ENCODE measurements at places on chromosomes 4 and X. TPM values are rescaled to one million over a fixed set of nuclear protein-coding genes. Genes with fewer than 3 reads are reported as not detected.
A peak's percentile ranks its signal among the peaks of the same experiment; 100 is the strongest.

DNA sequence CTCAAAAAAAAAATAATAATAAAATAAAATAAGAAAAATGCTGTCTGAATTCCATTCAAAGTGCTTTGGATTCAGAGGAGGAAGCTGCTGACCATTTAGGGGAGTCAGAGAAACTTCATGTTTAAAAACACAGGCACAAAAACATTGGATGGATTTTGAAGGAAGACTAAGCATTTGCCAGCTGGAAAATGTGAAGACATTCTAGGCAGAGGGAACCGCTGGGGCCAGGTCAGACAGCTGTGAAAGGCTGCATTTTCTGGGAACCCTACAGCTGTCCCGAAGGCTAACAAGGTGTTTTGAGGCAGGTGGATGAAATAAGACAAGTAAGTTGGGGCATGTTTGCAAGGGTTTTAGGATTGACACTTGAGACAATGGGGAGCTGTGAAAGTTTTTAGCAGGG is 38.6 kb downstream of the ING2 start:
- no peaks in the 10 kb centered on the region for H3K27me3 ChIP-seq
- H3K4me3 ChIP-seq, result no peak overlapping the region
- H3K4me1 ChIP-seq, result peaks cover 3% of the 10 kb centered on the region

GRCh38 chrX:20441123-20441522 is 174.4 kb upstream of the RPS6KA3 start:
- H3K4me1 ChIP-seq, result no peaks in the 10 kb centered on the region
- no peaks in the 10 kb centered on the region for H3K36me3 ChIP-seq
- H3K27me3 ChIP-seq, result no peaks in the 10 kb centered on the region
- H3K4me3 ChIP-seq, result no peak overlapping the region
- no peak overlapping the region for H3K27ac ChIP-seq

DNA sequence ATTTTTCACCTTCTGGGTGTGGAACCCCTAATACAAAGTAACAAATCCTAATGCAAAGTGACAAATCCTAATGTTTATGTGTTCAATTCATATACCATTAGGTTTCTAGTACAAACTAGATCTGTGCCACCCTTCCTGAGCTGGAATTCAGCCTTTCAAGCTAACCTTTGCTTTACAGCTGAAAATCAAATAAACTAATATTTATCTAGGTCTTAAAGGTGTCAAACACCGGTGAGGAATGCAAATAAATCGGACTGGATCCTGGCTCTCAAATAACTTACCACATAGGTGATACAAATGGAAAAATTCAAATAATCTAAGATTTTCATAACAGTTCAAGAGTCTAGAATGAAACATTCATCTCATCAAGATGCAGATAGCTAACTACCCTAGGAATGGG is 11.6 kb downstream of the IRF2 start:
- H3K36me3 ChIP-seq, result no peaks in the 10 kb centered on the region
- DNase-seq, result no peak
- H3K27ac ChIP-seq, result no peak overlapping the region
- H3K27me3 ChIP-seq, result no peaks in the 10 kb centered on the region
- H3K4me1 ChIP-seq, result peaks cover 12% of the 10 kb centered on the region

- H3K4me3 ChIP-seq, result peak overlapping the region; percentile 98
- no peaks in the 10 kb centered on the region for H3K27me3 ChIP-seq
- no peak for DNase-seq
- H3K4me1 ChIP-seq, result no peaks in the 10 kb centered on the region
- H3K27ac ChIP-seq, result no peak overlapping the region
These were observed 2.1 kb downstream of the NAF1 start for GRCh38 chr4:163164591-163164990.

DNA sequence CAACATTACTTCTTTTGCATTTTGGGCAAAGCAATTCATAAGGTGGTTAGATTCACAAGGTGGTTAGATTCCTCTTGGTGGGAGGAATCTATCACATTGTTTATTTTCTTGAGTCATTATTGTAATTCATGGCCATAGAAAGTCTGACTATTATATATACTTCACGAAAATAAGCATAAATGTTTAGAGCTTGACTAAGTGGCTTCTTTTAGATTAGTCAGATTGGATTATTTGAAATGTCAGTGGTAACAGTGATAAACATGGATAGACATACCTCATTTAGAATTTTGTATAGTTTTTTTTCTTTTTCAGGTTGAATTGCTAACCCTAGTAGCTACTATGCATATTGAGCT is 24.9 kb upstream of the DYNLT3 start:
- no peaks in the 10 kb centered on the region for H3K27me3 ChIP-seq
- no peaks in the 10 kb centered on the region for H3K4me1 ChIP-seq
- no peak for DNase-seq
- no peak overlapping the region for H3K27ac ChIP-seq

The ZIC3 gene
- 130 TPM for total RNA-seq
